ENCODE measurements at places on chromosomes 16 and 17.

DNA sequence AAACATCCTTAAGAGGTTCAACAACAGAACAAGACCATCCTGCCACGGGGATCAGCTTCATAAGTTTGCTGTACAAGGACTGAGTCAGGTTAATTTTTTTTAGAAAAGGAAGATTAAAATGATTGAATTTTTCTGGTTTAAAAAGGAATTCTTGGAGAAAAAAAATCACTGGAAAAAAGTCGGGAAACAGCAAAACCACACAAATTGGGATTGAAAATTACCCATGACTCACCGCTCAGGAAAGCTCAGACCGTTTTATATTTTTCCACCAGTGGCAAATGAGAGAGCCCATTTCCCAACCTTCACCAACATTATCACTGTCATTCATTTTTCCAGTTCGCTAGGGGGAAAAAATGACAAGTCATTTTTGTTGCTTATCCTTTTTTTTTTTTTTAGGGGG is 46.6 kb downstream of the MRM3 start:
- DNase-seq: no peak

DNA sequence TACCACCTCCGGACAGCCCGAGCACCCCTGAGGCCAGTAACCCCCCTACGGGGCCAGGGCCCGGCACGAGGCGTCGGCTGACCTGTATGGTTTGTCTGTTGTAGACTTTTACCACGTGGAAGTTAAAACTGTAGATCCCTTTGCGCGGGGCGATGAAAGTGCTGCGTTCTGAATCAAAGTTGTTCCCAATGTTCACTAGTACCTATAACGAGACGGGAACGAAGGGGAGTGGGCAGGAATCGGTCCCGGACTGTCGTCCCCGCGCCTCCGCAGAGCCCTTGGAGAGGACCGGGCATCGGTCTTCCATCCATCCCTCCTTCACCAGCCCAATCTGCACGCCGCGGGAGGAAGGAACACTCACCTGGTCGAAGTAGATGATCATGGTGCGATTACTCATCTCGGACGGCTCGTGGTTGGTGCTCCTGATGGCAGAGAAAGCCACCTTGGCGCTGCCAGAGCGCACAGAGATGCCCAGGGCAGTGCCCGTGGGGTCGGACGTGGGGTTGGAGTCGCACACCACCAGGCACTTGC is 732 bp downstream of the CBLN1 start:
- DNase-seq: no peak

DNA sequence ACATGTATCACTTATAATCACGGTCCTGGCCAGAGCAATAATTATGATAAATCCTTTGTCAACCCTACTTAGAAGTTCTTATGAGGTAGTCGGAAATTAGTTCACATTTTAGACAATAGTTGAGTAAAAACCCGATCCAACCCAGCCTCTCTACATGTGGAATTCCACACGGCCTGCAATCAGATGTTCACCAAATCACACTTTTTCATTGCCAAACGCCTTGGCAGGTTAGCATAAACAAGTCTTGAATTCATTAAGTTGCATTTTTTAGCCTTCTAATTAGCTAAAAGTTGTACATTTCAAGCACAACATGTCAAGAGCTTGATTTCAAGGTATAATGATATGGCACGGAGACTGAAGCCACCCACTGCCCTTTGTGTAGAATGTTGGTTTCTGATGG is 65.3 kb downstream of the FOXL1 start:
- no peak for DNase-seq

GRCh38 chr17:16915752-16916556 is 56.0 kb downstream of the TNFRSF13B start:
- no peak for DNase-seq

DNA sequence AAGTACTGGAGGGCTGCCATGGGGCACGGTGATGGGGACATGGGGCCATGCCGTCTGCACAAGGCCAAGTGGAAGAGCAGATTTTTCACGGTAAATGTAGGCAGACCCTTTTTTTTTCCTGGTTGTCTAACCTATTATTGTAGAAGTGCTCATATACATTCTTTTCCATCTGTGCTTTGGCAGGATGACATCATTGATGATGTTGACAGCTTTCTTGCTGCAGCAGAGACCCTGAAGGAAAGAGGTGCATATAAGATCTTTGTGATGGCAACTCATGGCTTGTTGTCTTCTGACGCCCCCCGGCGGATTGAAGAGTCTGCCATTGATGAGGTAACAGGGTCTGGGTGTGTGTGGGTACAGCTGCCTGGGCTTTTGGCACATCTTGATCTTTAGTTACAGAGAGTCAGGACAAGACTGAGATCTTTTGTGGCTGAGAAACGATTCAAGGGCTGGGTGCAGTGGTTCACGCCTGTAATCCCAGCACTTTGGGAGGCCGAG is 23.3 kb upstream of the SLC5A10 start:
- no peak for DNase-seq

- no peak for DNase-seq
Measured at GRCh38 chr16:12057266-12057665, 80.7 kb downstream of the SNX29 start.

- DNase-seq: no peak
Measured at GRCh38 chr16:50684823-50685461, 3.8 kb upstream of the SNX20 start.

DNA sequence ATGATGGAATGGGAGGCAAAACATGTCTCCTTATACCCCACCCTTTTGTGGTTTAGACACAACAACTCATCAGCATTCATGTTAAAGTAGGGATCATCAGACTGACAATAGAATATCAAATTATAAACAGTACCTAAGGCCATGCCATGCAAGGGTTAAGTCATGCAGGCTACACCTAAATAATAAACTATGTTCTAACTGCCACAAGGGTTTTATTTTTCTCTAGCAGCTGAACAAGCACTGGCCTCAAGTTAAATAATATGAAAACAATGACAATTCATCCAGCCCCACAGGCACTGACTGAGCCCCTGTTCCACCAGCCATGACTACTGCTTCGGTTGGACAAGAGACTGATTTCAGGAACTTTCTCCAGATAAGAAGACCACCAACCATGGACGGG is 164.5 kb upstream of the PIRT start:
- DNase-seq: no peak

DNA sequence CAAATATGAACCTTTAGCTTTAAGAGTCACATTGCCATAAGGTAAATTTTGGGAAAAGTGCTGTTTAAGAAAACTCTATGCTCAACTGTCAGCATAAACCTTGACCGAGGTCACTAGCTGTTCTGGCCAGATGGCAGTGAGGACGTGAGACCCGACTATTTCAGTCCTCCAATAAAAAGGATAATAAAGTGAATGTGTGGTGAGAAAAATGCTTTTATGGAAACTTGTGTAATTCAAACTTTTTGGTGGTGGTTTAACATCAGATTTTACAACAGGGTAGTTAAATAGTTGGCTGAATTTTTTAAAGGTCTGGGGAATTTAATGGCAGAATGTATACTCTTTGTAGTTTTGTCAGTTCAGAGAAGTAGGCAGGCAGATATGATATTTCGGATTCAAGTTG is 391.1 kb downstream of the PMP22 start:
- no peak for DNase-seq

DNA sequence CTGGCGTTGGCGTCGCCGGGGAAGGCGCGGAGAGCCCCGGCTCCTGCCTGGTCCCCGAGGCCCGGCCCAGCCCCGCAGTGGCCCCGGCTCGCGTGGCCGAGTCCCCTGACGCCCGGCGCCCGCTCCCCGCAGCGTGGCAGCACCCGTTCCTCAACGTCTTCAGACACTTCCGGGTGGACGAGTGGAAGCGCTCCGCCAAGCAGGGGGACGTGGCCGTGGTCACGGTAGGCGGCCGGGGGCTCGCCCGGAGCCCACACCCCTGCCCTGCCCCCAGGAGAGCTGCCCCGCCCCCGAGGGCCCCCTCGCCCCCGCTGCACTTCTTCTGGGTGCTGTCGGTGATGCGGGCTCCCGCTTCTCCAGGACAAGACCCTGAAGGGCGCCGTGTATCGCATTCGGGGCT is 466 bp downstream of the WDR90 start:
- no peak for DNase-seq

DNA sequence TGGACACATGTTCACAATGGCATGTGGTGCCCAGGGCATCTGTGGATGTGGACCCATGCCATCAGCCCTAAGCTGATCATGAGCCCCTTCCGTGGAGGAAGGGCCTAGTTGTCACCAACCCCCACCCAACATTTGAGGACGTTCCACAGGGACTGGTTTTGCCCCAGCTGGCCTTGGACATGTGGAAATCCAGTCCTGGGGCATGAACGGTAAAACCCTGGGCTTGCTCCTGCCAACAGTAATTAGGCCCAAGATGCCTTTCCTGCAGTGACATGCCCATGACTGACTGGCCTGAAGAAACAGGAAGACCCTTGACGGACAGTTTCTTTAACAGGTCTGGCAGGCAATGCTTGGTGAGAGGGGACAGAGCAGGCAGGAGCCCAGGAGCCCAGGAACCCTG is 7.7 kb downstream of the TNS4 start:
- no peak for DNase-seq

DNA sequence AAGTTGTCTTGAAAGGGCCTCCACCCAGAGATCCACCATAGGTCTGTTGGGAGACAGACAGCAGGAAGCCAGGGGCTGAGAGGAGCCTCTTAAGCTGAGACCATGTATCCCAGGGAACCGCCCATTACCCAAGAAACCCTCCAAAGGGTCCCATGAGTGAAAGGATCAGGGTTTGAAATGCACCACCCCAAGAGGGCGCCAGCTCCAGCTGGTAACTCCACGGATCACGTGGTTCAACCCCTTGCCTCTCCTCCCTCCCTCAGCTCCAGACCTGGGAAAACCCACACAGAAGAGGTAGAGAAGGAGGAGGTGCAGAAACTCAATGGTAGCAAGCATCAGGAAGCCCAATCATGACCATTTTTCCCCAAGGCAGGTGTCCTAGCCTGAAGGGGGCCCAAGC is 148.7 kb downstream of the AIPL1 start:
- DNase-seq: no peak

DNA sequence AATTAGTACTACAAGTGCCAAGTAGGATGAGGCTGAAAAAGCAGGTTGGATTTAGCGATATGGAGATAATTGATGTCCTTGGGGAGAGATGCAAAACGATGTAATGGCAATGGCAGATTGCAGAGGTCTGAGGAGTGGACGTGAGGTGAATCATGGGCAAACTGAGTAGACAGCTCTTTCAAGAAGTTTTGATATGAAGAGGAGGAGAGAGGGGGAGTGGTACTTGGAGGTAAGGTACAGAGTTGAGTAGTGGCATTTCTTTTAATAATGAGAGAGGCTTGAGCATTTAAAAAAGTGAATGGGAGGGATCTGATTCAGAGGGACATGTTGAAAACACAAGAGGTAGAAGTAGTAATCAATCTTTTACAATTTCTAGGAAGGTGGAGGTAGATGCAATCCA is 17.7 kb upstream of the VPS4A start:
- no peak for DNase-seq

GRCh38 chr17:82772026-82772425 is 20.2 kb downstream of the TBCD start:
- DNase-seq: no peak

DNA sequence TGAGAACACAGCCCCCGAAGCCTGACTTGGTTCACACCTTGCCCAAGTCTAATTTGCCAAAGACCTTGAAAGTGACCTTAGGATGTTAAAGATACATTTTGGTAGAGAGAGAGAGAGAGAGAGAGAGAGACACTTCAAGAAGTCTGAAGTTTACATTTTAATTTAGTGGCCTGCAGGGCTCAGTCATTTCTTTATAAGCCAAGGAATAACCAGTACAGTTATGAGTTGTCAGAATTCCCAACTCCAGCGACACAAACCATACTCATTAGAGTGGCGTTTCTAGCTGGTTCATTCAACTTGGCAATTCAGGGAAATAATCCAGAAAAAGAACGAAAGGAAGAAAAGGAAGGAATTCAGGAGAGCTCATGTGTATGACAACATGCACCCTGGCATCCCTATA is 204.1 kb downstream of the CCDC182 start:
- no peak for DNase-seq

- no peak for DNase-seq
Measured at GRCh38 chr17:68176718-68177117, 71.1 kb upstream of the AMZ2 start.

GRCh38 chr17:45844695-45845375 is at the start of gene SPPL2C:
Gene SPPL2C, plus strand, starts transcription at chr17:45844881. Its CDS starts 26 bp downstream, at chr17:45844907.
- no peak for DNase-seq

DNA sequence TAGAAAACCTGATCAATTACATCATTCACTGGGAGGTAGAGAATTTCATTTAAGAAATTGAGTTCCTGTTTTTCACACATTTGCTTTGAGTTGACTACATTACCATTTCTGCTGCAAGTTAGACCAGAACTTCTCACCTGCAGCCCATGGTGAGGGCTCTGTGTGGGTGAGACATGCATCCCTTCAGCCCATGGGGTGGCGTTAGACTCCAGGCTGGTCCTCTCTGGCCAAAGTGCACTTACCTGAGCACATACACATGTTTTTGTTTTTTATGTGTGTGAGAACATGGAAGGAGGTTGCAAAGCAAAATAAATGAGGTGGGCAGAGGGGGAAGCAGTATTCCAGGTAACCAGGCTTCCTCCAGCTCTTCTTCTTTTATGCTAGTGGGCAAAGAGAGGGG is 470.2 kb downstream of the PMP22 start:
- DNase-seq: no peak

GRCh38 chr16:89009343-89010209 is 32.6 kb upstream of the CBFA2T3 start:
- DNase-seq: no peak

DNA sequence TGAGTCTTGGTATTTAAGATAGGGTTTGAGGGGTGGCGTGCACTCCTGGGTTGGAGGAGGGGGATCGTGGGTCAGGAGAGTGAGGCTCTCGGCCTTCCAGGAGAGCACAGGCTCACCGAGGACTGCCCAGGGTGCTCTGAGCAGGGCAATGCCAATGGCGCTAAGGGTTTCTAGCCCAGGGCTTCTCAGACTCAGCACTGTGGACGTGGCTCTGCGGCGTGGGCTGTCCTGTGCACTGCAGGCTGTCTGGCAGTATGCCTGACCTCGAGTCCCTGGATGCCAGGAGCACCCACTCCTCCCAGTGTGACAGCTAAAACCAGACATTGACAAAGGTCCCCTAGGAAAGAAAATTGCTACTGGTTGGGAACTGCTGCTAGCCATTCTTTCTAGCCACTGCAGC is 37.2 kb upstream of the ENDOV start:
- DNase-seq: no peak

- DNase-seq: no peak
Measured at GRCh38 chr17:70074956-70075355, at the start of gene KCNJ16. Gene KCNJ16, plus strand, starts transcription at chr17:70075225. Its CDS starts 56,863 bp downstream, at chr17:70132088.

GRCh38 chr17:624341-624860 is 90.2 kb downstream of the VPS53 start:
- no peak for DNase-seq

DNA sequence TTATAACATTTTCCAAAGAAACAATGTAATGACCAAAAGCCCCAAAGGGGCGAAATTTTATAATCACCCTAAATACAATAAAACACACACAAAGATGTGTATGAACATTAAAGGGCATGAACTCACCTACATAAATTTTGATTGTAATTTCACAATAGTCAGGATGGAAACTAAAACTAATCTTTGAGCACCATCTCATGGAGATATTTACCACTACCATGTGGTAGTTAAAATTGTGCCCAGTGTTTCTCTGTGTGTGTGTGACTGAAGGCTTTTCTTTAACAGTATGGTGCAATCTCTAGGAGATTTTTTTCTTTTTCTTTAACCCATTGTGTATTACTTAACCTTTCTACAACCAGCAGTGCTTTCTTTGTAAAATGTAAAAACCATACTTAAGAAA is 19.7 kb upstream of the MEIOC start:
- DNase-seq: no peak
